ENCODE measurements at places on chromosomes 1 and 21. TPM values are rescaled to one million over a fixed set of nuclear protein-coding genes. Genes with fewer than 3 reads are reported as not detected.

ELAPOR1 gene
- 32.7 TPM for total RNA-seq

CYYR1 gene
- total RNA-seq, result not detected

KDF1 gene
- total RNA-seq, result not detected

ANKRD45 gene
- not detected for total RNA-seq

RAB25 gene
- not detected for total RNA-seq

NR0B2 gene
- not detected for total RNA-seq

NFIA gene
- total RNA-seq, result 0.69 TPM

Data from activated T-helper 1 cell treated with anti-CD3 and anti-CD28 coated beads, Interleukin-12 subunit alpha, Interleukin-12 subunit beta, Interleukin-2, Interleukin-4 antibody, amounts not matched to agents 30 ng/mL and 10 ng/mL and 1 ng/mL, durations not matched to agents 14 hours and 24 hours and 36 hours (primary cell).